WERI-Rb-1 (cell line): ENCODE measurements at places on chromosomes 4 and X.

DNA sequence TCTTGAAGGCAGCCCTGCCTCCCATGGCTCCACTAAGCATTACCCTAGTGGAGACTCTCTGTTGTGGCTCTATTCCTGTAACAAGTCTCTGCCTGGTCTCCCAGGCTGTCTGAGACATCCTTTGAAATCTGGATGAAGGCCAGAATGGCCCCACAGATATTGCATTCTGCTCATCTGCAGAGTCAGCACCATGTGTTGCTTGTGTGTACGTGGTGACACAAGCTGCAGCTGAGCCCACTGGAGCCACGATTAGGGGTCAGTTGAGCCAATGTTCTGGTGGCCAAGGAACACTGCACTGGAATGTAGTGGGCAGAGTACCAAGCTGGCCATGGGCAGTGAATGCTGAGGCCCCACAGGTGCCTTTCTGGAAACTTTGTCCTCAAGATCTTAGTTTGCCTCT, 29.2 kb downstream of the GRID2 start:
- DNase-seq, result no peak

GRCh38 chr4:99847362-99847976, 30.8 kb downstream of the DAPP1 start:
- no peak for DNase-seq

- DNase-seq, result no peak
Measured at GRCh38 chrX:150768580-150769190, 75.5 kb downstream of the MTMR1 start.

- no peak for DNase-seq
Measured at GRCh38 chr4:176927664-176928063, 134.9 kb upstream of the VEGFC start.

DNA sequence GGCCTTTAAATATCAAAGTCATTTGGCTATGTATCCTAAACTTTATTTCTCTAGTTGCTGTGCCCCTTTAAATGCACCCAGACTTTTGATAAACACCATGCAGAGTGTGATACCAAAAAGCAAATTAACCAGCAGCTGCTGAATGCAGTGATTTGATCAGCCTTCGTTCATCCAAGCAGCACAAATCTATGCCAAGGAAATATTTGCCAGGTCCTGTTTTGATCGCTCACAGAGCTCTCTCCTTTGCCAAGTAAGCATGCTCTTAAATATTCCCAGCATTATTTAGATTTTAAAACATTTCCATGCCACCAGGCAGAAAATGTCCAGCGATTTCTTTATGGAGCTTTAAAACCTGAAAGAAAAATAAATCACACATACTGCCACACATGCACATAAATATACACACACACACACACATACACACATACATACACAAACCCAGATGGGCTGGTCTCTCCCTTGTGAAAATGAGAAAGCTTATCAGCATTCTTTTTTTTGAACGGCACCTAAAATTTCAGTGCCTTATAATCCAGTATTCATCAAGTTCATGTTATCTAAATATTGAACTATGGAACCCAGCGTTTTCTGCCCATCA, 35.7 kb downstream of the BTC start:
- no peak for DNase-seq

- no peak for DNase-seq
Measured at GRCh38 chrX:133415276-133416105, at the start of gene GPC4. Gene GPC4 (minus strand): TSS chrX:133415489. CDS start chrX:133414965, 524 bp downstream.

DNA sequence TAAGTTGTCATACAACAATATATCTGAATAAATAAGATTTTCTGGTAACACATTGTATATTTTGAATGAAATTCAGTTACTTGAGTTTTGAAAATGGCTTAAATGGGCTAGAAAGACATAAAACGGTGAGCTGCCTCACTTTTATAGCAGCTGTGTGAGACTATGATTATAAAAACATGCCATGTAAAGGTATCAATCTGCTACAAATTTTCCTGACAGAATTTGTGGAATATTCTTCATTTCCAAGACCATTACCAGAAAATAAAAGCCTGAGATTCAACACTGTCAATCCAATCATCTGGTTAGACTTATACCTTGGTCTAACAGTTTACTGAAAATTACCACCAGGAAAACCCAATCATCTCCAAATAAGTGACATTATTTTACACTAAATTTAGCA, 181.1 kb downstream of the SPCS3 start:
- no peak for DNase-seq

- DNase-seq, result no peak
Measured at GRCh38 chr4:7199771-7200441, 7.6 kb downstream of the SORCS2 start.

DNA sequence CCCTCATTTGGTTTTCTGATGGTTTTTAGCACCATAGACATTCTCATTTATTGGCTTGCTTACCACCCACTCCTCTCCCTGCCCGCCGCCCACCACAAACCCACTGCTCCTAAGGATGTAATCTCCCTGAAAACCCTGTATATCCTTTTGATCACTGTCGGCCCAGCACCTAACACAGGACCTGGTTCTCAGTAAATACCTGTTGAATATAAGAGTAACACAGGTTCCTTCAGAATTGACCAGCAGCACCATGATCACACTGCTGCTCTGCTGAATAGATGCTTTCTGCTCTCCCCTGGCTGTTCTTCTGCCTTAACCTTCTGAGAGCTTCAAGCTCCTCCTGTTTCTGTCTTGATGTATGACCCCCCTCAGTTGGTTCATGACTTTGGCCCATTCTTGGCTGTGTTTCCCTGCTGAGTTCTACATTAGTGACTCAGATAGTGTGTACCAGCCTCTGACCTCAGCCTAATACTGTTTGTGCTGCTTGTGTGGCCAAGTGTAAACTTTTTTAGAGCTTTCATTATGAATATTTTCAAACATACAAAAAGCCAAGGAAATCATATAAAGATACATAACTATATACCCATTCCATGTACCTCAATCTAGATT, 265.3 kb downstream of the FRMPD4 start:
- no peak for DNase-seq

GRCh38 chr4:6955261-6955911, 45.8 kb downstream of the TBC1D14 start:
- peak; percentile 64 for DNase-seq

DNA sequence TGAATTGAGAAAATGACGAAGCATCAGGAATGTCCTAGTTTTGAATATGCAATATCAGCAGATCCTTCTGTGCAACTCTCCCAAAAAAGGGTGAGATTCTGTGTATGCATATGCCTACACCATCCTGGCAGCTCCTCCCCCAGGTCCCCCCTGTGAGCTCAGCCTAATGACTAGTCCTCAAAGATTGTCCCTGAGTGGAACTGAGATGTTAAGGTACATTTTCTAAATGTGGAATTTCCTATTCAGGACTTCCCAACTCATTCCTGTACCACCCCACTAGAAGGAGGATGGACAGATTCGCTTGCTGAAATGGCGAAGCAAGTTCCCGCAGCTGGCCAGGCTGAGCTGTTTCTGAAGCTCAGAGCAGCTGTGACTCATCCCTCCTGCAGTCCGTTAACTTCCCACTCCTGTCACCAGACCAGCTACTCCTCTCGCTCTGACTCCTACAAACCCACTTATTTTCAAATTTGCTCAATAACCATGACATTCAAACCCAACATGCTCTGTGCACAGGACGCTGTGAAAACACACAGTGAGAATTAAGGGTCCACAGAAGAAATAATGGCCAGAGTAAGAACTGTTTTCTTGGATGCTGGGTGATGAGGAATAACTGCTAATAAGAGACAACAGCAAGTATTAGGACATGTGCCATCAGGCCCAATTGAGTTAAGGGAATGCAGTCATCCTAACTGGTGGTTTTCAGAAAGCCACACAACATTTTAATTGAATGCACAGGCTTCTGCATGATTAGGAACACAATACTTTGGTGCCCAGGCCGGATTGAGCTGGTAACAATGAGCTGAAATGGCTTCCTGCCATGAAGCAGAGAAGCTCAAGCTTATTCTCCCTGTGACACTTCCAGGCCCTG, 40.0 kb upstream of the IRF2 start:
- DNase-seq, result no peak

GRCh38 chr4:82785611-82786400, 12.8 kb downstream of the SCD5 start:
- no peak for DNase-seq

DNA sequence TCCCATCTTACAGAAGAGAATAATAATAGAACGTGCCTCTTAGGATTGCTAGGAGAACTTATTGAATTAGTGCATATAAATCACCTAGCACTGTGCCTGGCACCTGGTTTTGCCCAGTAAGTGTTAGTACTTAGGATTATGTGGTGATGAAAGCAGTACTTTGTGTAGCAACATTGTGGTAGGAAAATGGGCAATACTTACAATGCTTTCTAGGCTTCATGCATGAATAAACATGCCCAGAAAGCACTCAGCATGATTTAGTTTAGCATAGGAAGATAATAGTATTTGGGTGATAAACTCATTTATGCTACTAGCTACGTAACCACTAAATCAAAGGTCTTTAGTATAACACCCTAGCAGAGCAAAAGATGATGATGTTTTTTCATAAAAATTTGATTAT, 105.6 kb downstream of the NEUROG2 start:
- DNase-seq, result no peak

GRCh38 chr4:171025343-171025742, 787.9 kb upstream of the GALNTL6 start:
- no peak for DNase-seq

- no peak for DNase-seq
Measured at GRCh38 chr4:146415829-146416228, 105.9 kb downstream of the SLC10A7 start.

GRCh38 chr4:158169931-158170690, 2.7 kb downstream of the GASK1B start:
- peak; percentile 72 for DNase-seq

DNA sequence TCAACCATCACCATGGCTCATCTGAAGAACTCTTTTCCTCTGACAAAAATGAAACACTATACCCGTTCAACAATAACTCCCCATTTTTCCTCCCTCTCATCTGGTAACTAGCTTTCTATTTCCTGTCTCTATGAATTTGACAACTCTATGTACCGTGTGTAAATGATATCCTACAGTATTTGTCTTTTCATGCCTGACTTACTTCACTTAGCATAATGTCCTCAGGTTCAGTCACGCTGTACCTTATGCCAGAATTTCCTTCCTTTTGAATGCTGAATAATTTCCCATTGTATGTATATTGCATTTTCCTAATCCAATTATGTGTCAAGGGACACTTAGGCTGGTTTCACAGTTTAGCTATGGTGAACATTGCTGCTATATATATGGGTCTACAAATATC, 18.2 kb downstream of the MAGEA9 start:
- no peak for DNase-seq

DNA sequence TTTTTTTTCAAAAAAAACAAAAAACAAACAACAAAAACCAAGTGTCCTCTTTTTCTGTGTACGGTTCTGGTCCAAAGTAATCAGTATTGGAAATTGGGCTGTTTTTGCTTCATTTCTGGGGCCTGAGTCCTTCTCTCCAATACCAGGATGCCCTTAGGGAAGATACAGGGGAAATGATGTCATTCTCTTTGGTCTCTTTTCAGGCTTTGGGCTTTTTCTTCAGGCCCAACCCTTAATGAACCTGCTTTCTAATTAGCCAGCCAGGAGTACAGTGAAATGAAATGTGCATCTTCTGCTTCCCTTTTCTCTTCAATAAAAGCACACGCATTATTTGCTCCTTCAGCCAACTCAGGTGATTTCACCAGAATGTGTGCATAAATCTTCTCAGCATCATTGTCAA, 52.6 kb upstream of the RBPJ start:
- no peak for DNase-seq

- no peak for DNase-seq
Measured at GRCh38 chrX:75784680-75785491, at the start of gene MAGEE2. Gene MAGEE2 (minus strand): TSS chrX:75785254. CDS start chrX:75785051, 203 bp downstream.

DNA sequence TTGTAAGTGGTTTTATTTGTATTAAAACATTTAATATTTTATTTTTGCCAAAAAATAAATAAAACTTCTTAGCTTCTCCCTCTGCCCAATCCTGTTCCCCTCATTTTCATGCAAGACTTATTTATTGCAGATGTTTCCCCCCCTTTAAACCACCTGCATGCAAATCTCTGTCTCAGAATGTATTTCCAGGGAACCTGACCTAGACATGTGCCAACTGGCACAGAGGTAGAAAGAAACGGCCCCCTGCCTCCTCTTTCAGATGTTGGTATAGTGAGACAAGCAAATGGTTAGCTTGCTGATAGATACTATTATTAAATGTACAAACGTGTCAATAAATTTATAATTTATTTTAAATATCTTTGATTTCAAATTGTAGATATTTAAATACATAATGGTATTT, 47.1 kb downstream of the KLF3 start:
- DNase-seq, result no peak

DNA sequence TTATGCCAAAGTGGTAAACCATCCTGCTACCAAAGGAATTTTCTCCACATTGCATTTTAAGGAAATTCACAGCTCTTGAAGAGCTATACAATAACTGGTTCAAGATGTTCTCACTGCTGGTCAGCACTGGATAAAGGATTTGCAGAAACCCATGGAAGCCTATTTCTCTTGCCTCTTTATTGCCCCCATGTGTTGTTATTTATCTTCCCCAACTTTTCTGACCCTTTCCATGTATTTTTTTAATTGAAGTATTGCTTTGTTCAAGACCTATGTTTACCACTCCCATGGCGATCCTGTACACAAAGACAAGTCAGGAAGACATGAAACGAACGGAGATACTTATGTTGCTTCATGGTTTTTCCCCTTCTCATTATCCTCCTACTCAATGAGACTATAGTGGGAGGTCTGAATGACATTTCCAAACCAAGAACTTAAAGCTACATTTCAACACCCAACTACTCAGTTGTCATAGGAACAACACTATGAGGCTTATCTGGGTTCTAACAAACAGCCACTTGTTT, 566.4 kb upstream of the DIPK2B start:
- DNase-seq, result no peak

DNA sequence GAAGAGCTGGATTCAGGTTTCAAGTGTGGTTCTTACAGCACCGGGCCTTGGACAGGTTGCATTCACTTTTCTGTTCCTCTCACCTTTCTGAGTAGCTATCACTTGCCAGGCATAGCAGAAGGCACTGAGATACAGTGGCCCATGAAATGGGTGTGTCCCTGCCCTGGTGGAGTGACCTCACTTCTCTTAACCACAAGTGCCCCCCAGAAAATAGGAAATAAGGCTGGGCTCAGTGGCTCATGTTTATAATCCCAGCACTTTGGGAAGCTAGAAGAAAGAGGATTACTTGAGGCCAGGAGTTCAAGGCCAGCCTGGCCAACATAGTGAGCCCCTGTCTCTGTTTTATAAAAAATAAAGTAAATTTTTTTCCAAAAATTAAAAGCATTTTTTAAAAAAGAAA, 101.7 kb upstream of the KIT start:
- no peak for DNase-seq

DNA sequence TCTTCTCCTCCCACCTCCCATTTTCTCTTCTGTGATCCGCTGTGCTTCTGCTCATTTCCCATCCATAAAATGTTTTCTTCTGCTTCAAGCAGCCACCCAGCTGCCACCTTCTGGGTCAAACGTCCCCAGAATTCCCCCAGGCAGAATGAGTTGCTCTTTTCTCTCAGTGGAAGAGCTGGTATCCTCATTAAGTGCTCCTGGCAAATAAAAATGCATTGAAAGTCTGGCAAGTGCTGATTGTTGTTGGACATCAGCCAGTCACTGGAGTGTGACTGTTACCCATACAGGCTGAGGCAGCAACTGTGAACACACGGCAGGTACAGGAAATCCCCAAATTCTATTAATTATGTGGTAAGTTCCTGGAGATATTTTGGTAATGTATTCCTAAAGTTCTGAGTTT, 52.6 kb downstream of the LIMCH1 start:
- no peak for DNase-seq

- no peak for DNase-seq
Measured at GRCh38 chrX:41604766-41605543, 83.8 kb upstream of the GPR34 start.
